ENCODE measurements at places on chromosomes 3 and 15.

DNA sequence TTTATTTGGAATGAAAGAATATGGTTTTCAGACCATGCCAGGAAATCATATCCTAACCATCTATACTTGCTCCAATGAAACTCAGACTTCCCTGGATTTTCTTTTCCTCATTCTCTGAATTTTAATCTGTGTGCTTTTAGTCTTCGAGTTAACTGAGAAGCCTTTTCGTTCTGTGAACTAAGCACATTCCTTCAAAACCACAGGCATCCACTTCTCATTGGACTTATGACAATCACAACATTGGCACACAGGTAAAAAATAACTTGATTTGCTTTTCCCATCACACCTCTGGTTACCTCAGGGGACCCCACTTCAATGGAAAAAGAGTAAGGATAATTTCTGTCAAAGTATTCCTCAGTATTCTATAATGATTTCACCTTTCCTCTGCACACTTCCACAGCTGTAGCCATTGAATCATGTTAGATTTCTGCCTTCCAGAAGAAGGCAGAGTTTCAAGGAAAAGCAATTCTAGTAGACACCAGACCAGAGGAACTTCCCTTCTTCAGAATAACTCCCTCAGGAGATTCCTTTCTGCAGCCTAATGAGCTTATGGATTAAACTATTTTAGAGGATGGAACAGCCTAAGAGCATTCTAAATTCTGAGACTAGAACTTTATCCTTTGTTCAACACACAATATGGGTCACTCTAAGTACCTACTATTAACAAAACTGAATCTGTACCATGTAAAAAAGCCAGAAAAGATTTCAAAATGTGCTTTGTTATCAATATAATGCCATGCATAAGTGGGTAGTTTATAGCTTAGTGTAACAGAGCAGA is 15.9 kb downstream of the COMMD2 start:
- DNase-seq, result no peak

DNA sequence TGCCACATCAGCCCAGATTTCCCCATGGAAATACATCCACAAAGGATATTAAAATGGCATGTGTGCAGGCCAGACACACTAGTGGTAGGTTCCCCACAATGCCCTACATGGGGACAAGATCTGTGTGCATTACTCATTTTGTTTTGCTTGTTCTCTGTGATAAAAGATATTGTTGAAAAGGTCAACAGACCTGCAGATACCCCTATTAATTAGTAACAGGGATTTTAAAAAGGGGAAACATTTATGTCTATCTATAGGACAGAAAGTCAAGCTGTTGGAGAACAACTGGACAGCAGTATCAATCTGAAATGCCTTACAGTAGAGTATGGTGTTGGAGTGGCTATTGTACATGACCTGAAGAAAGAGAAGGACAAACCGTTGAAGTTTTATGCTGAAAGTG is 596.0 kb upstream of the GRM7 start:
- DNase-seq, result no peak

GRCh38 chr3:35645189-35645588 is 5.9 kb downstream of the ARPP21 start:
- DNase-seq, result no peak

DNA sequence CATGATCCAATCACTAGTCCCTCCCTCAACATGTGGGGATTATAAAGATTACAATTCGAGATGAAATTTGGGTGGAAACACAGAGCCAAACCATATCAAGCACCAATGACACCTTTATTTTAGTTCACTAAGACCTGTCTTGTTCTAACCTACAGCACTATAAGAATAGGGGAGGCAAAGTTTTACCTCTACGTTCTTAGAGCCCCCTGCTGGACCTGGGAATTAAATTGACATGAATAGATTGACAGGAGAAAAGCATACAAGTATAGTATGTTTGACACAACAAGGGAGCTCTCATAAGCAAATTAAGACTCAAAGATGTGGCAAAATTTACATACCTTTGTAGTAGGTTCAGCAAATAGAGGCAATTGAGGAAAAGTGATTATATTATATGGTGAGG is 974.4 kb upstream of the ALCAM start:
- DNase-seq, result no peak

- DNase-seq, result no peak
These were observed 800.8 kb downstream of the TUSC7 start for GRCh38 chr3:117510396-117510795.

DNA sequence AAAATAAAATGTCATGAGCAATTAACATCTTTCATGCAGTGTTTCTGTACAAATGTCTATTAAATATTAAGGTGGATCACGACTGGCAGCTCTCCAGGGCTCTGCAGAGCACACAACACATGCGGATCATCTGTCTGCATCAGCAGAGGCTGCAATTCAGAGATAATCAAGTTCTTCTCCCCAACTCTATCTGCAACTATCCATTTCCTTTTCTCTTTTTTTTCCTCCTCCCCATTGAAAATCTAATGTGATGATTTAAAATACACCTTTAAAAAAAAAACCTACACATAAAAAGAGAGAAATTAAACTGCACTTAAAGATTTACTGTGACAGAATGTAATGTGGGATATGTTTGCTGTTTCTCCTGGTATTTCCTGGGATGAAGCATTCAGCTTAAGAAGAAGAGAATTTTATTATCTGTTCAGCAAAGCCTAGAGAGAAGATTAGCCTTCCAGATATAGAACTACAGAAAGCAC is 352.6 kb upstream of the CCDC54 start:
- DNase-seq, result no peak

- DNase-seq, result no peak
These were observed 216.4 kb downstream of the DPH6 start for GRCh38 chr15:35329521-35329961.

DNA sequence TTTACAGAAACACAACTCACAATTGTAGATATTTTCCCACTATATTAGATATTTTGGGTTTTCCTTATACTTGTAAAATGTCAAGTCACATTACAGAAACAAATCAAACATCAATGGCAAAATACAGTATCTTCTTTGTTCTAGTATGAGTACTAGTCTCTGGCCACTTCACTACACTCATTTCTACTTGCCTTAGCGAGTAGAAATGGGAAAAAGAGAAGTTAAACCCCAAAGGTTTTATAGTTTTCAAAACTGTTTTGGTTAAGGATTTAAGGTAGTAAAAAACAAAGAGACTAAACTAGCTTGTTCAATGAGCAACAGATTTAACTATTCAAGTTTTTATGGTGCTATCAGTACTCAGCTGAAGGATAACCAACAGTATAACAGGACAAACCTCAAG is 81.7 kb downstream of the BTD start:
- DNase-seq, result no peak

GRCh38 chr3:151203051-151203420 is at the start of gene GPR171:
Gene GPR171, minus strand, starts transcription at chr3:151203216. Its CDS starts 3,830 bp downstream, at chr3:151199386.
- peak; percentile 5 for DNase-seq

DNA sequence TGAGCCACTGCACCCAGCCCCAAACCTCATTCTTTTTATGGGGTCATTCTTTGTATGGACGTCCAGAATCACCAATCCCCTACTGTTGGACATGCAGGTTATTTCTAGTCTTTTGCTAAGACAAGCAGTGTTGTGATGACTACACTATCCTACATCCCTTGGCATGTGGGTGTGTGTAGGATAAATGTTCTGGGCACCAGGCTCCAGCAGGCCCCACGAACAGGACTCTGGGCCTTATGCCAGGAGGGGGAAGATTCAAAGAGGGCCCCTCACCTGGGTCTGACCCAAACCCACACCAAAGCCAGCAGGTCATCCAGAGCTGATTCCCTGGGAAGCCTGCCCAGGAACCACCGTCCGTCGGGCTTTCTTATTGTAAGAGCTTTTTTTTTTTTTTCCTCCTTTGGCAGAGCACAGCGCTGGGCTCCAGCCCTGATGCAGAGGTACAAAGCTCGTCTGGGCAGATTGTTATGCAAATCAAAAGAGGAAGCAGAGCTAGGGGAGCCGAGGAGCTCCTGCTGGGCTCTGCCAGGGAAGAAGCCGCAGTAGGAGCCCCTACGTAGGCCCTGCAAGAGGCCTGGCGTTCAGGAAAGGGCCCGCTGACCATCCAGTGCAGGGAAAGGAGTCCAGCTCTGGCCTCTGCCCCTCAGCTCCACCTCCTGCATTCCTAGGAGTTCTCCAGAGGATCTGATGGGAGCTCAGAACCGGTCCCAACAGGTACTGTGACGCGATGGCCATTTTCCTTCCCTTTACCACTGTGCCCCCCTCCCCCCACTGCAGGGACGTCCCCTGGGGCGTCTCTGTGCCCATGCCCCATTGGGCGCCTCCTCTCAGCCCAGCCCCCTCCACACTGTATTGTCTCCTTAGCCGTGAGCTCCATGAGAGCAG is 29.0 kb upstream of the FURIN start:
- DNase-seq, result no peak

GRCh38 chr3:133469140-133469731 is 69.4 kb downstream of the BFSP2 start:
- no peak for DNase-seq

- DNase-seq, result no peak
These were observed 8.4 kb downstream of the ARMC8 start for GRCh38 chr3:138195481-138195880.

DNA sequence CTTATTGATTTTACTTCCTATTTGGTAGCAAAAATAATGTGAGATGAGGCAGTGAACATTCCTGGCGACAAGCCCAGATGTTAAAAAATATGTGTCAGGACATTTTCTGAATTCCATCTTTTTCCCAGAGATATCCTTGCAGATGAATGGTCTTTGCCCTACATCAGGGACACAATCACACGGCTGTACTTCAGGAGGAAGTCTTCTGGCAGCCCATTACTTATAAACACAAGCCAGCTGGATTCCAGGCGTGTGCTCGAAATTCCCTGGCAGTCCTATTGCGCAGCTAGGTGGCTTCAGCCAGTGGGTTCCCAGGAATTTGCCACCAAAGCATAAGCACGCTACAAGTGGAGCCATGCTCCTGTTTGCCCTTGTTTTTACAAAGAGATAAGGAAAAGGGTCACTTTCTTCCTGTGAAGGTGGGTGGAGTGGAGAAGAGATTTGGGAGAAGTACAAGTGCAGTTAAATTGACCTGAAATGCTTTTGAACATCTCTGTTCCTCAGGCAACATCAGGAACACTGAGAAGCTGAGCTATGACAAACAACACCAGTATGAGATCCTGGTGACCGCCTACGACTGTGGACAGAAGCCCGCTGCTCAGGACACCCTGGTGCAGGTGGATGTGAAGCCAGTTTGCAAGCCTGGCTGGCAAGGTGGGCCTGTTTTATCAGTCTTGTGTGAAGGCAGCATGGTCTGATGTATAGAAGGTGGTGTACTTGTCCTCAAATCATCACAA is 257.1 kb upstream of the TRIM42 start:
- DNase-seq, result no peak

DNA sequence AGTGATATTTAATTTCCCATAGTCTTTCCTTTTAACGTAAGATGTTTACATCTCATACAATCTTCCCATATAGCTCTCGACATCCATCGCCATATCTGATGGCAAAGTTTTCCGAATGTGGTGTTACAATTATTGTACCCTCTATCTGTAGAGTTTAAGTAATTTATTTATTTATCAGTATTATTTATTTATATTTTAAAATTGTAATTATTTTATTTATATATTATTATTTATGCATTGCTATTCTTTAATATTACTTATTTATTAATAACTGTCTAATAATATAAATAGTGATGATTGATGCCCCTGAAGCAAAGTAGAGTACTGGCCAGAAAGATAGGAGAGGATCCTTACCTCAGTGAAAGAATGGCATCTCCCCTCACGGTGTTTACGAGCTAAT is 812.9 kb downstream of the VGLL3 start:
- no peak for DNase-seq

- no peak for DNase-seq
These were observed 29.9 kb upstream of the ST3GAL6 start for GRCh38 chr3:98733053-98733811.

DNA sequence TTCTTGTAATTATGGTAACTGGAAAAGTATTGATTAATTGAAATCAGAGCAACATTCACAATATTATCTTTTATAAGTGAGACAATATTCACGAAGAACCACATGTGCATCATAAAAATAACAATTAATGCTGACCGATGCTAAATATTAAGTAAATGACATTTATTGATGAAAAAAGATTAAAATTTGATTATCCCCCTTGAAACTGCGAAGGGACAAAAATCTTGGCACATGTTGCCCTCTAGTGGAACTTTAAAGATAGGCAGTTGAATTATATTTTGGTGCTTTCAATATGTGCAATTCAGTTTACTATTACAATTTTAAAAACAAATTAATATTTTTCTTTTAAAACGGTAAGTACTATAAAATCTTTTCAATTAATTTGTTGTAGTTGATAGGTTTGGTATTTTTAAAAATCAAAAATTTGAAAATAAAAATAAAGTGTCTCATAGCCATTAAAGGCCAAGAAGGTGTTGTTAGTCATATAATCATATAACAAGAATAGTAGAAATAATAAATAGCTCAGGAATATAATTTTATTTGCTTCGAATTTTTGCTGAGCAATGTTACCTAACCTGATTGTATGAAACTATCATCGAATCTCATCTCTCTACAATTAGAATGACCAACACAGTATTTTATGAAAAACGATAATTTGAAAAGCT is 270.2 kb downstream of the ROBO1 start:
- peak; percentile 7 for DNase-seq

DNA sequence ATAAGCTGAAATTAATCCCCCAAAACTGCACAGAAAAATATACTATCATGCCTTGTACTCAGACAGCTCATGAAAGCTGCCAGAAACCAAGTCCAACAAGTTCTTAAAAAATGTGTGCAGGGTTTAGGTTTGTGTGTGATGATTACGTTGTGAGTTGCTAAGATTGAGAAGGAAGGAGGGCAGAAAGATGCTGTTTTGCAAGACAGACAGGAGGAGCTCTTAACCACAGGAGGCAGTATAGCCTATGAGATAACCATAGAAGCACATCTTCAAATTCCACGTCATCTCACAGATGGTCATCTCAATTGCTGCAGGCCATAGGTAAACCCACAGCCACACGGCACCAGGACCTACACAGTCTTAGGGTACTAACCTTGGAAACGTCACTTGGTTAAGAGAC is 191.9 kb downstream of the STT3B start:
- no peak for DNase-seq

DNA sequence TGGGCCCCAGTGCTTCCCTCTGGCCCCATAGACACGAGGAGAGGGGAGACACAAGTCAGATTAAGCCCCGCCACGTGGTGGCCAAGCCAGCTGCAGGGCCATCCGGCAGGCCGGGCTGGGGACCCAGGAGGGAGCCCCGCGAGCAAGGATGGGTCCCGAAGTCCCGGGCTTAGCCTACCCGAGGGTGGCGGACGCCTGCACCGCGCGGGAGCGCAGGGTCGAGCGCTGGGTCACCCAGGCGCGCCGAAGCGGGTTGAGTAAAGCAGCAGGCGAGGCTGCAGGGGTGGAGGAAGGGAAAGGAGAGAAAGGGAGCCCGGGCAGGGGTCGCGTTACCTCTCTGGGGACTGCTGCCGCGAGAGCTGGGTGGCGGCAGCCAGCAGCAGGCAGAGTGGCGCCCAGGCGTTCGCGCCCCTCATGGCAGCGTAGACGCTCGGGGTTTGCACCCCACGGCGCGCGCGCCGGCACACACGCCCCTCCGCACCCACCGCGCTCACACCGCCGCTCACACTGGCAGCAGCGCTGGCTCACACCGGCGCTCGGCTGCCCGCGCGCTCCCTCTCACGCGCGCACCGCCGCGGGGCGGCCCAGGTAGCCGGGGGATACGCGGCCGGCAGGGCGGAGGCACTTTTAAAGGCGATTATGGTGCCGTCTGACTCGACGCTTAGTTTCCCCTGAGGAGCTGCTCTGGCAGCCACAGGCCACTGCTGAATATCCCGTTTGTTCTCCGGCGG is at the start of gene PCOLCE2:
TSS of gene PCOLCE2 (minus strand) at position 603 of the 731 bp plus-strand sequence. CDS start at position 416, 187 bp downstream.
- no peak for DNase-seq

- no peak for DNase-seq
These were observed 10.8 kb downstream of the RAD54L2 start for GRCh38 chr3:51549311-51549710.

- DNase-seq, result no peak
These were observed 52.9 kb downstream of the EXOG start for GRCh38 chr3:38549082-38549481.

- DNase-seq, result no peak
These were observed 160.0 kb downstream of the TBL1XR1 start for GRCh38 chr3:177037241-177037640.

All from GM18507 (cell line).